ENCODE measurements at places on chromosomes 16 and 17.

GRCh38 chr16:26744430-26744829 is 322.3 kb upstream of the C16orf82 start:
- DNase-seq: no peak

- no peak for DNase-seq
Observed at GRCh38 chr17:4135489-4135888, 7.3 kb downstream of the ZZEF1 start.

- DNase-seq: no peak
Observed at GRCh38 chr17:80938556-80938955, 53.1 kb upstream of the CHMP6 start.

DNA sequence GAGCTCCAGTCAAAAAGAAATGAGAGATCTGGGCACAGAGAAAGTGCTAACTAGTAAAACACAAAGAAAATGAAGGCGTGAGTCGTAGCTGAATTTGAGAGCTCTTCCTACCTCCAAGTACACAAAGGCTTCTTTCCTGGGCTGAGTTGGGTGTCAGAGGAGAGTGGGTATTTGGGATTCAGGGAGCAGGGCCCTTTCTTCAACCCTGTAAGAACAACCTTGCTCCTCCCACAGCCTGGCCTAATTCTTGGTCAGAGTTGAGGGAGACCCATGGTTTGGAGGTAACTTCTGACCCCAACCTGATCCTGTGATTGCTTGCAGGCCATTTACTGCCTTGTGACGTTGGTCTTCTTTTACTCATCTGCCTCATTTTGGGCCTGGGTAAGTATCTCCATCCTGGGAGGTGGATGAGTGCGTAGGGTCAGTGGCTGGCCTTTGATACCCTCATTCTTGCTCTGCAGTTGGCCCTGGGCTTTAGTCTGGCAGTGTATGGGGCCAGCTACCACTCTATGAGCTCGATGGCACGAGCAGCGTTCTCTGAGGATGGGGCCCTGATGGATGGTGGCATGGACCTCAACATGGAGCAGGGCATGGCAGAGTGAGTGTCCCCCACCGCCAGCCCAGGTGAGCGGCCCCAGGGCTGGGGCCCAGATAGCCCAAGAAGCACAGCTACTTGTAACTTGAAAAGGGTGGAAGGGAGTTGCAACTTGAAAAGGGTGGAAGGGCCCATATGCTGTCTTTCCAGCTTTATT is 1.3 kb downstream of the TMEM208 start:
- DNase-seq: no peak

DNA sequence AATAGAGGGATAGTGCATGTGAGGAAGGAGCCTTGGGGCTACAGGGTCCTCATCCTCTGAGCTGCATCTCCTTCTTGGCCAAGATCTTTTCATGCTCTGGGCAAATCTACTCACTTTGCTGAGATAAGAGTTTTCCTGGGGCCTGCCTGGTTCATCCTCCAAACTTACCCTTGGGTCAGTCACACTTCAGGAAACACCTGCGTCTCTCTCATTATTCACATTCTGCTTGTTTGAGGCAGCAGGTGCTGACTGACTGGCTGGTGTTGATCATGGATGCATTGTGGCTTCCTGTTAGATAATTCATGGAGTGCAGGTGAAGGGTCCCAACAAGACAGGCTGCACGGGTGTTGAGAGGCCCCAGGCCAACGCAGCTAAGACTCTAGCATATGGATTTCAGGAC is 162.6 kb downstream of the SALL1 start:
- DNase-seq: no peak

DNA sequence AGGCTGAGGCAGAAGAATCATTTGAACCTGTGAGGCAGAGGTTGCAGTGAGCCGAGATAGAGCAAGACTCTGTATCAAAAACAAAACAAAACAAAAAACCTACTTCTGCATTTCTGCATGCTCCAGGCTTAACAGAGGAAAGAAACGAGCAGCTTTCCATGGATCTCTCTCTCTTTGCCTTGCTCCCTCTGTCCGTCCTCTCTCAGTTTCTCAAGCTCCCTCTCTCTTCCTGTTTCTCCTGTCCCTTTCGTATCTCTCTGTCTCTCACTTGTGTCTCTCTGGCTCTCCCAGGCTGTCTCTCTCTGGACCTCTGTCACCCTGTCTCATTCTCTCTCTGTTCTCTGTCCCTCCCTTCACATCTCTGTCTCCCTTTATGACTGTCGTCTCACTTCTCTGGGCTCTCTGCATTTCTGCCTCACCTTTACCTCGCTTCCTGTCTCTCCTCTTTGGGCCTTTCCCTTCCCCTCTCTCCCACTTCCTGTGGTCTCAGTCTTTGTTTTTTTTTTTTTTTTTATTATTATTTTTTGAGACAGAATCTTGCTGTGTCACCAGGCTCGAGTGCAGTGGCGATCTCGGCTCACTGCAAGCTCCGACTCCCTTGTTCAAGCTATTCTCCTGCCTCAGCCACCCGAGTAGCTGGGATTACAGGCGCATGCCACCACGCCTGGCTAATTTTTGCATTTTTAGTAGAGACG is 4.1 kb upstream of the PITPNA start:
- no peak for DNase-seq

- DNase-seq: no peak
Observed at GRCh38 chr17:50634915-50635731, 442 bp downstream of the ABCC3 start.

GRCh38 chr17:80845069-80845862 is 146.4 kb upstream of the CHMP6 start:
- DNase-seq: no peak

DNA sequence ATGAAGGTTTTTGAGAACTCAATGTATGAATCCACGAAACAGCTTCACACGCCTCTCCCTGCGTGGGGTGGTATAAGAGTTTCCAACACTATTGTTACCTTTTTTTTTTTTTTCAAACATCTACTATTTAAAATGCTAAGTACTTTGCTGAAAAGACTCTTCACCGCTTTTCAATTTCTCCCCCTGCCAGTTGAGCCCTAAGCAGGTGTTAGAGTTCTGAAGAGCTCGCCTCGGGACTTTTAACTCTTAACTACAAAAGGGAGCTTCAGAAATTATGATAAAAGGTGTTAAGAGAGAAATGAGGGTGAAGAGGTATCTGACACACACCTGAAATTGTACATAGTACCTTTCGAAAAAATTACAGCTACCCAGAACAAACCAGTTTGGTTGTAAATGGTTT is 20.9 kb upstream of the PSMD7 start:
- DNase-seq: no peak

GRCh38 chr17:72614871-72615626 is 477.4 kb downstream of the SLC39A11 start:
- no peak for DNase-seq

DNA sequence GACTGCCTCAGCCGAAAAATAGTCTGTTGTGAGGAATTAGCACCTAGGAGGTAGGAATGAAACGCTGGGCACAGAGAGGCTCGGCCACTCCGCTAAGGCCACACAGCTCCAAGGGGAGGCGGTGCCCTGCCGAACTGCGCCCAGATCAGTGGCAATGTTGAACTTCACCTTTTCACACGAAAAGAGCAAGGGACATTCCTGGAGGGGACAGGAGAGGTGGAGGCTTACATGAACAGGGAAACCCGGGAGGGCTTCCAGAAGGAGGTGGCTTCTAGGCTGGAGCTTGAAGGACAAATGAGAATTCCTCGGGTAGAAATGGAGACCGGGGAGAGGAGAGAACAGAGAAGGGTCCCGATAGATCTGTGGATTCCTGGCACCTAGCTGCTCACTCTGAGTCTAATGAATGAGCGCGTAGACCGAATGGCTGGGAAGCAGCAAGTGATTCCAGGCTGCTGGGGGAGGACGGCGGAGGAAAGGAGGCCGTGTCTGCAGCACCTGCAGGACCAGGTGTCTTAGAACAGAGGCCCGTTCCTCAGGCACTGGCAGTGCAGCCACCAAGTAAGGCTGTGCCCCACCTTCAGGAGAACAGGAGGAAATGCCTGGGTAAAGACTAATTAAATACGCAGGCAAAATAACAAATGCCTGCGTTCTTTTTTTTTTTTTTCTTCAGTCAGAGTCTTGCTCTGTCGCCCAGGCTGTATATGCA is 722 bp upstream of the SLC38A10 start:
- DNase-seq: no peak

DNA sequence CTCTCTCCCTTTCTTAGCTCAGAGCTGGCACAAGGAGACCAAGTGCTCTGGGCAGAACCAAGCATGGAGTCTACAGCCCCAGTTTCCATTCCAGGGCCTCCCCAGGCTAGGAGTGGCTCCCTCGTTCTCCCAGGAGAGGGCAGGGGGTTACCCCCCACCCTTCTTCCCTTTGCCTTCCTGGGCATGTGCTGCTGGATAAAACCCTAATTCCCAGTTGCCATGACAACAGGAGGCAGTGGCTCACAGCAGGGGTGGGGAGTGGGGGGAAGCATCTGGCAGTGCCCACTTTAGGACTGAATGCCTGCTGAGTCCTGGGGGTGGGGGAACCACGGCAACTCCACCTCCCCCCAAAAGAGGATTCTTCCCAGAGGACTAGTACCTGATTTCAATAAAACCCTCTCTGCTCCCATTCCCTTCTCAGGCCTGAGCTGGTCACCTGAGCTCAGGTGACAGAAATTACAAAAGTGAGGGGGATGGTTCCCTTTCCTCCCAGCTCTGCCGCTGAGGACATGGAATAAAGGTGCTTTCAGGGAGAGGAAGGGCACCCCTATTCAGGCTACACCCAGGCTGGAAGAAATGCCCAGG is 1.8 kb downstream of the MPP2 start:
- no peak for DNase-seq

GRCh38 chr17:17191346-17191792 is 14.8 kb downstream of the PLD6 start:
- DNase-seq: no peak

DNA sequence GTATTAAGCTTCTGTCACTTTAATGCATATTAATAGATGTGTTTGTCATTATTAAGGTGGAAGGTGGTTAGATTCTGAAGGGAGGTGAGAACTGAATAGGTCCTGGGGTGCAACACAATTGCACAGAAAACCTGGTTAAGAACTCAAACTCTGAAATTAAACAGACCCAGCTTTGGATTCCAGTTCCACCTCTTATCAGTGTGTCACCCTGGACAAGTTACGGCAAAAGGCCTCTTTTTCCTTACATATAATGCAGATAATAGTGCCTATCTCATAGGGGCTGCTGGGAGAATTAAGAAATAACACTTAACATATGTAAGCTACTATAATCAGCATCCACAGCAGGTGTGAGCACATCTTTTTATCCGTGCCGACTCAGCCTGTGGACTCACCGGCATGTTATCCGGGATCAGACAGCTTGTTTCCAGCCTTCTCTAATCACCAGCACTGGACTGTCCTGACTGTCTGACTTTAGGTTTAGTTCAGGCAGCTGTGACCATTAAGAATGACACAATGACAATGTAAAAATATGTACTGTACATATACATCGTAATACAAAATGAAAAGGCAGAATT is 31.4 kb downstream of the TEX2 start:
- no peak for DNase-seq

GRCh38 chr17:57644326-57644725 is 100.8 kb downstream of the CCDC182 start:
- DNase-seq: no peak

GRCh38 chr17:19369107-19369778 is 6.7 kb upstream of the B9D1 start:
- DNase-seq: no peak

GRCh38 chr16:66661210-66661560 is 35.4 kb downstream of the CMTM4 start:
- no peak for DNase-seq

DNA sequence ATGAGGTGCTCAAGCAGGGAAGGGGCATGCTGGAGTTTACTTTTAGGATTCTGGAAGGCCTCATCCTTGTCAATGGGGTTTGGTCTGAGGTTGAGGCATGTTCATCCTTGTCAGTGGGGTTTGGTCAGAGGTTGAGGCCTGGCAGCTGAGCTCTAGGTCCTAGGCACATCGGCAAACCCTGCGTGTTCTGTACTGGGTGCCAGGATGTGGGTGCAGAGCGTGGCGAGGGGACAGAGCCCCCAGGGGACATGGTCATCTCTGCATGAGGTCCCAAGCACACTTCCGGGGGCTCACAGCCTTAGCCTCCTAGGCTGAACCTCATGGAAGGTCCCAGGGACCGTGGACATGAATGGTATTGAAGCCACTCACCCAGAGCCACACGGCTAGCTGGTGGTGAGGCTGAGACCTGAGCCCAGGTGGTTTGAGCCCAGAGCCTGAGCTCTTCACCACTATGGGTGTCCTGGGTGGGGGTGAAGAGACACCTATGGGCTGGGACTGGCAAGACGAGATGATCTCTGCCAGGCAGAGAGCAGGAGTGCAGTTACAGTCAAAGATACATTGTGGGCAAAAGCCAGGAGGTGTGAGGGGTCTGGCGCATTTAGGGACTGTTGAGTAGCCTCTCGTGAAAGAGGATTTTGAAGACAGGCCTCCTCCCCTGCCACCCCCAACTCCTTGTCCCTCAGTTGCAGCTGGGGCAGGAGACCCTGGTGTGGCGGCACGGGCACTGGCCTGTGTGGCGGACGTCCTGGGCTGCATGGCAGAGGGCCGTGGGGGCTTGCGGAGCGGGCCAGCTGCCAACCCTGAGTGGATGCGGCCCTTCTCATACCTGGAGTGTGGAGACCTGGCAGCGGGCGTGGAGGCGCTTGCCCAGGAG is 19.3 kb downstream of the FCSK start:
- no peak for DNase-seq

DNA sequence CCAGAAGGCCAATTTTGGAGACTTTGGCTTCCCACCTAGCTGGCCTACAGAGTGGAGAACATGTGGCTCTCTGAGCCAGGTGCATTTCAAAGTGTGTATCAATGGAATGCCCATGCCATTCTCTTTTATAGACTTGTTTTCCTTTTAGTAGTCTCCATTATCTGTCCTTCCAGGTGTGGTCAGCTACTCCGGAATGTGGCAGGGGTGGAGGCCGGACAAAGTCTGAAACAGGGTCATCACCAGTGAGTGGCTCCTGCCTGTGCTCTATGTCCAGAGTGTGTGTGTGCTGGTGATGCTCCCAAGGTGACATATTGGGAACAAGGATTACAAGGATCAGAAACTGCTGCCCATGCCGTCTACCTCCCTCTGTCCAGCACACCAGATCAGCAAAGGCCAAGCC is 3.8 kb upstream of the TMEM220 start:
- DNase-seq: no peak

DNA sequence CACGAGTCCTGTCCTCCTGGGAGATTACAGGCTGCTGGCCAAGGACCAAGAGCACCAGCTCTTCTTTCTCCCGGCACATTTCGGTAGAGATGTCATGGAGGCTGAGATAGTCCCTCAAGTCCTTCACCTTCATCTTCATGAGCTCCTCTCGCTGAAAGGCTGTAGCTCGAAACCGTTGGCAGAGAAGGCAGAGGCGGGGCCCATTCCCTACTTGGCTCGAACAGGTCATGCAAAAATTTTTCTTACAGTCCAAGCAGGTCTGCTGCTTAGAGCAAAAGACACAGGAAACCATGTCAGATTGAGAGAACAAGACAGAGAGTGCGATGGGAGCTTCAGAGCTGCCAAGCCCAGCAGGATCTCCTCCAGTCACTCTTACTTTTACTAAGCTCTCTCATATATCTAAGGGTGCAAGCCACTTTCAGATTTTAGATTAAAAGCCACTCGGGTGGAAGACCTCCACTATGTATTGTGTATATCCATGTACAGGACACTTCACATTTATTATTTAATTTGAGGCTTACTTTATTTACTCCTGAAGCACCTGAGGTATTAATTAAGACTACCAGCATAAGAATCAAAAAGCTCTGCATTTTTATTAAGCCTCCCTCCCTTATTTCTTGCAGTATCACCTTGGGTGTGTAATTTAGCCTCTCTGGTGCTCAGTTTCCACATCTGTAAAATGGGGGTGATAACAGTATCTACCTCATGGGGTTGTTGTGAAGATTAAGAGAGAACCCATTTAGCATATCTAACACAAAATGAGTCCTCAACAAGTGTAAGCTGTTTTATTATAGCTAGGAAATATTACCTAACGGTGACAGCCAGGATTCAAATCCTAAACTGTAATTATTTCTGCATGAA is 41.4 kb downstream of the LIG3 start:
- DNase-seq: no peak

- no peak for DNase-seq
Observed at GRCh38 chr17:48552466-48553189, 7.7 kb upstream of the HOXB2 start.
